ENCODE measurements at places on chromosomes 4 and X. TPM values are rescaled to one million over a fixed set of nuclear protein-coding genes. Genes with fewer than 3 reads are reported as not detected.
A peak's percentile ranks its signal among the peaks of the same experiment; 100 is the strongest.

DNA sequence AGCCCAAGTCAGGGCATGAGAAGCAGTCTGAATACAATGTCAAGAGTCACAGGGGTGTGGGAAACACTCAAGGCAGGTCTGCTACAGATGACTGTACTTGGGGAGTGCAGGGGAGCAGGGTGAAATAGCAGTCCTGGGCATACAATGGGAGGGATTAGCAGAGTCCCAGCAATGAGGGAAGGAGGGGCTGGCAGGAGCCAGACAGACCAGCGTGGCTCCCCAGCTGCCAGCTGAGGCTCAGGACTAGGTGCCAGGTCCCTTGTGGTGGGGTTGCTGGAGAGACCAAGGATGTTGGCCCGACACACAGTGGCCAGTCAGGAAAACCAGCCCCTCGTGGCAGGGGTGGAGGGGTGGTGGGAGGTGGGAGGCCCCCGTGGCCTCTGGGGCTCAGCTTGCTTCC, 86.6 kb downstream of the RTL5 start:
- no peaks in the 10 kb centered on the region for H3K36me3 ChIP-seq
- H3K27me3 ChIP-seq: no peaks in the 10 kb centered on the region
- peaks cover 11% of the 10 kb centered on the region for H3K4me1 ChIP-seq
- DNase-seq: no peak
- H3K4me3 ChIP-seq: no peak overlapping the region

- no peaks in the 10 kb centered on the region for H3K36me3 ChIP-seq
- no peak overlapping the region for H3K27ac ChIP-seq
- no peaks in the 10 kb centered on the region for H3K4me1 ChIP-seq
These were observed 15.1 kb upstream of the GABRA2 start for GRCh38 chr4:46404981-46405380.

DNA sequence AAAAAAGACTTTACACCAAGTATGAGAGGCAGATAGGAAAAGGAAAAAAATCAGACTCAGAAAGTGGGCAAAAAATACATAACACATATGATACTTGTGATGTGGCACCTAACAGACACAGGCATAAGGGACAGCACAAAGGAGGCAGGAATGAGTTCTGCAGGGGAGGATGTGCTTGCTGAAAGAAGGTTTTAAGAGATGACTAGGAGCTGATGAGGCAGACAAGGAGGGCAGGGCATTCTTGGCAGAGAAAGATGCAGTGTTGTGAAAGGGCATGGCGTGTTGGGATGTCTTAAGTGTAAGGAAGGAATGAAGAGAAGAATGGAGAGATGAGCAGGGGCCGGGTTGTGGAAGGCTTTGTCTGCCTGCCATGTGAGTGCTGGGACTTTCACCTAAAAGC, 49.7 kb upstream of the TMEM154 start:
- peak overlapping the region; percentile 26 for H3K27ac ChIP-seq
- DNase-seq: peak; percentile 90
- H3K27me3 ChIP-seq: no peaks in the 10 kb centered on the region

- H3K4me1 ChIP-seq: peaks cover 5% of the 10 kb centered on the region
- H3K36me3 ChIP-seq: no peaks in the 10 kb centered on the region
- H3K27ac ChIP-seq: peak overlapping the region; percentile 84
- H3K4me3 ChIP-seq: peak overlapping the region; percentile 76
- H3K27me3 ChIP-seq: no peaks in the 10 kb centered on the region
These were observed 104.9 kb downstream of the FAM53A start for GRCh38 chr4:1579001-1579900.

Gene LIMCH1
- total RNA-seq: 17.4 TPM

Gene CLCN5
- 4.6 TPM for total RNA-seq

Gene SLIT2
- 24.9 TPM for total RNA-seq

Gene RPA4
- total RNA-seq: 0.65 TPM

Gene ENPP6
- total RNA-seq: not detected

All from GM23248 (cell line).